Posterior vena cava (tissue), 2 donors: ENCODE measurements at places on chromosomes 5 and 9. TPM values are rescaled to one million over a fixed set of nuclear protein-coding genes. Genes with fewer than 3 reads are reported as not detected.
A peak's percentile ranks its signal among the peaks of the same experiment; 100 is the strongest.

DNA sequence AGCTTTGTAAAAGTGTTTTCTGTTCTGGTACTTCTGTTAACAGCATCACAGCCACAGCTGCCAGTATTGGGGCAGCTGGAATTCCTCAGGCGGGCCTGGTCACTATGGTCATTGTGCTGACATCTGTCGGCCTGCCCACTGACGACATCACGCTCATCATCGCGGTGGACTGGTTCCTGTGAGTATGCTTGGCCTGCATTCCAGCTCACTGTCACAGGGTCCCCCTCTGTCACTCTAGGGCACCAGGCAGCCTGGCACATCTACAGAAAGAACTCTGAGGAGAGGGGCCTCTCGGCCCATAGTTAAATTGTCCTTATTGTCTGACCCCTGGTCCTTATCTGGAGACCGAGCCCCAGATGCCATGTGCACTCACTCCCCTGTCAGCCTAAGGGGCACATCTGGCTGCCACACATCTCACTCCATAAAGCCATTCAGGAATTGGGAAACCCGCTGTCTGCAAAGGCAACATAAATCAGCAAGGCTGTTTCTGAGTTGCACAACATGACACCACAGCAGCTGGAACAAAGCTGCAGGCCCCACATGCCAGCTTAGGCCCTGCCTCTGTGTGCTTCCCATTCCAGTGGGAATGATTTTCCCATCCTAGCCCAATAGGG is 77.5 kb downstream of the SLC1A3 start:
- DNase-seq, result no peak

DNA sequence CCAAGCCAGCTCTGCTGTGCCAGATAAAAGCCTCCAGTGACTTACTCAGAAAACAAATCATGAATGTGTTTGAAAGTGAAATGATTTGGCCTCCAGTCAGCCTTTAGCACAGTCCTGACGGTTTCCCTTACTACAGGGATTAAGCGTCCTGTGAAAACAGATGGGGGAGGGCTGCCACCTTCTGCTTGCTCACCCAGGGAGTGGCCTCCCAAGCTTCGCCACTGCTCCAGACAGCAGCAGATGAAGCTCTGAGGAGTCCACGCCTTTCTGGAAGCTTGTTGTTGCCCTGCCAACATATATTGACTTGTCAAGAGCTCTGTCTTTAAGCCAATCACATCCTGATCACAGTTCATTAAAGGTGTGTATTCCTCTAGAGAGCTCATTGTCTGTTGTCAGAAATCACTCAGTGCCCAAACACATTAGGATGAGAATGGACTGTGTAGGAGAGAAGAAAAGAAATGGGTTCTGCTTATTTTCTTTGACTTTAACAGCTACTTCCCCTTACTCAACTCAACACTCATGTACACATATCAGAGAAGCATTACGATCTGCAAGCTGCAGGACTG is 4.9 kb upstream of the FYB1 start:
- DNase-seq, result peak; percentile 81

DNA sequence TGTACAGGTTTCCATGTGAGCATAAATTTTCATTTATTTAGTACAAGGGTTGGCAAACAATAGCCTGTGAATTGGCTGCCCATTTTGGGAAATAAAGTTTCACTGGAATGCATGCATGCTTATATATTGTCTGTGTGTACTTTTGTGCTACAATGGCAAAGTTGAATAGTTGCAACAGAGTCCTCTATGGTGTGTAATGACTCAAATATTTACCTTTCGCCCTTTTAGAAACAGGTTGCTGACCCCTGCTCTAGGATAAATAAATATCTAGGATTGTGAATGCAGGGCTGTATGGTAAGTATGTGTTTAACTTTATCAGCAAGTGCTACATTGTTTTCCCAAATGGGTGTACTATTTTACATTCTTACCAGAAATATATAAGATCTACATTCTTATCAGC is 47.2 kb downstream of the XRCC4 start:
- no peak for DNase-seq

GRCh38 chr9:37908283-37908682 is 4.4 kb upstream of the SLC25A51 start:
- no peak for DNase-seq

DNA sequence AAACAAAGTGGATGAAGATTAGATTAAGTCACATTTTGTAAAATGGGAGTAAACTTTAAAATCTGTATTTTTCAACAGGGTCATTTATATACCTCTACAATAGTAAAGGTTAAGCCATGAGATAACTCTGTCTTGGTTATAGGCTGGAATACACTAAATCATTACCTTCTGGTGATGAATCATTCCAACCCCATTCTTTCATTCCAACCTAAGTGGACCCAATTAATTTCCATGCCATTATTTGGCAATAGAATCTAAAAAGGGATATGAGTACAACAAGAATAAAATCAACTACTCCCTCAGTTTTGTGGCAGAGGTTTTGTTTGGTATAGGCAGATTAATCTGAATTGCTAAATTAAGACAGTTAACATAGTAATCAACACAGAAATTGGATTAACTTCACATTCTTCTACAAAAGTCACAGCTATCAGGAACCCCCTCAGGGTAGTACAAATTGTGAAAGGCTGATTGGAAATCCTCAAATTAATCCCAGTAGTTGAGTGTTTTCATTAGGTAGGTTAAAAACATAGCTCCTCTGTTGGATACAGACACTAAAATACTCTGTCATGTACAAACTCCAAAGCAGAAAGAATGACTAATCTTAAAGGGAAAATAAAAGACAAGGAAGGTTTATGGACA is 54.2 kb downstream of the ELAVL2 start:
- no peak for DNase-seq

GRCh38 chr9:36818242-36818938 is 215.7 kb downstream of the PAX5 start:
- DNase-seq, result no peak

DNA sequence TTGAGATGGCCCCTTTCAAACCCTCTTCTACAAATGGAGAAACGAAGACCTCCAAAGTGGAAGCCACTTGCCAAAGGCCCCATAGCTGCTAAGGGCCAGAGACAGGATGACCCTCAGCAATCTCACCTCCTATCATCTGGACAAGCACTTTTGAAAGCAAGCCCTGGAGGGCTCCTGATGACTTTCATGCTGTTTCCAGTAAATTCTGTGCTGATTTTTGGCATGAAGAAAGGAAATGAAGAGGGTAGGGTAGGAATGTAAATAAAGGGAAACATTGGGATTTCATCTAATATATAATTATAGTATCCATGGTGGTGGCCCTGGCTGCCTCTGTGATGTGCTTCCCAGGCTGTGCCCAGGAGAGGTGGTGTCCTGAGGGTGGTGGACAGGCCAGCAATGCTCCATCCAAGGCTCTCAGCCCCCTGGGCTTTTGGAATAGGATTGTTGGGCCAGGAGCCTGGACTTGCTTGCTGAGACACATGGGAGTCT is 208.0 kb upstream of the TRIM32 start:
- DNase-seq, result no peak

GRCh38 chr9:99606957-99607356 is 214.7 kb upstream of the NR4A3 start:
- no peak for DNase-seq

- no peak for DNase-seq
These were observed 23.0 kb upstream of the FOXI1 start for GRCh38 chr5:170082701-170083100.

- DNase-seq, result peak; percentile 36
These were observed 19.9 kb downstream of the TBC1D9B start for GRCh38 chr5:179887802-179888201.

- DNase-seq, result no peak
These were observed 665 bp upstream of the LVRN start for GRCh38 chr5:115961381-115962238.

- no peak for DNase-seq
These were observed 464.5 kb downstream of the ICE1 start for GRCh38 chr5:5886812-5887486.

DNA sequence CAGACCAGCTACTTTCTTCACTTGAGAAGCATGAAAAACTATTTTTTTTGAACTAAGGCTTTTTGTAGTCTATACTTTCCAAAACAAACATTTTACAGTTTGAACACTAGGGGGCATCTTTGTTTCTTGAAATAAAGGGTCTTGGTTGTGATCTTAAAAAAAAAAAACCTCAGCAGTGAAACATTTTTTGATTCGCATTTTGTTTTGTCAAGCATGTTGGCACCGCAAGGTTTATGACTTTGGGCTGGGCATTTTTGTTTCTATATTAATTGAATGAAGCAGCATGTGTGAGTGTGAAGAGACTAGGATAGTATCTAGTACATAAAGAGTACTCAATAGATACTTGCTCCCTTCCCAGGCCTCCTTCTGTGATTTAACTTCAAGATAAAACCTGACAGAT is 31.6 kb upstream of the ACOT12 start:
- no peak for DNase-seq

DNA sequence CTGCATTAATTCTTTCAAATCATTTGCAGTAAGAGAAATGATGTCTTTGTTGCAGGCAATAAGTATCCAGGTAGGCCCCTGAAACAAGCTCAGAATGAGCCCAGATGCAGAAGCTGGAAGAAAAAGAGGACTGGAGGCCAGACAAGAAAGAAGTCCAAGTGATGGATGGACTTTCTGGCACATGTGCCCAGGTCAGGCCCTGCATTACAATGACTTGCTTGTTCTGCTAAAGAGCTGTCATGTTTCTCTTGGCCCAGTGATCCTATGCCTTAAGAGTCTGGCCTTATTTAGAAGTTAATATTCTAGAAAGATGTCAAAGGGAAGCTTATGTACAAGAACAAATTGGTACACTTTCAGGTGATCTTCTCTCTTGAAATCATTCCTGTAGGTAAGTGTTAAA is 64.8 kb downstream of the DPYSL3 start:
- DNase-seq, result no peak

GRCh38 chr9:16505199-16505598 is 365.3 kb downstream of the BNC2 start:
- no peak for DNase-seq

- peak; percentile 52 for DNase-seq
These were observed 142.8 kb downstream of the GADD45G start for GRCh38 chr9:89747596-89747995.

DNA sequence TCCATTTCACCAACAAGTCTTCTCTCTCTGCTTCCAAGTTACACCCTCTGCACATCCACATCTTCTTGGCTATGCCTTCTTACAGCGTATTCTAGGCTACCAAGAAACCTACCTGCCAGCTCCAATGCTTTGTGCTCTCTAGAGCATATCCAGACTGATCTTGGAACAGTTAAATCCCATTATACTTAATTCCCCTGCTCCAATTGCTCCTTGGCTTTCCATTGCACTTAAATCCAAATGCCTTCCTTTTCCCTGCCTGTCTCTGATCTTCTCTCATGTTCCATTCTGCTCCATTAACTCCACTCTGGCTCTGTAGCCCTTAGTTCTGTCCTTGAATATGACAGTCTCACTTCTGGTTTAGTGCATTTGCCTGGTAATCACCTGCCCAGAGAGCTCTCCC is 322.4 kb downstream of the LRRC70 start:
- DNase-seq, result no peak

- DNase-seq, result no peak
These were observed 306.9 kb upstream of the C9orf72 start for GRCh38 chr9:27880156-27880555.

- DNase-seq, result no peak
These were observed 246.5 kb downstream of the PCSK5 start for GRCh38 chr9:76136986-76137385.

DNA sequence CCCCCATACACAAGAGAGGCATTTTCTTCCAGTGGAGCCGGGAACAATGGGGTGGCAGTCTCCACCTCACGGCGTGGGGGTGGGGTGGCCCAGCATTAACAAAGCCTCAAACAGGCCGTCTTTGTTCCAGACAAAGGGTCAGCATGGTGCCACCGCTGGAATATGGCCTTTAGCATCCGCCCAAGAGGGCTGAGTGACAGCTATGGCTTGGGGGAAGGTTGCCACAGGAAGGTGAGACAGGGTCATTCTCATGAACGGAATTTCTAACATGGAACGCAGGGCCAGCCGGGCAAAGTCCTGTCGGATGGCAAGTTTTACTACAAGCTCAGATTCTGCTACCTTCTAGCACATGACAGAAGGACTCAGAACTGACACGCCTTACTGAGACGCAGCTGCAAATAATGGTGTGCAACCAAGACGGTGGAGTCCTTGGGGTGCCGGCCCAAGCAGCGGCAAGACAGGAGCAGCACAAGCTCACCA is 64.0 kb downstream of the OTULIN start:
- DNase-seq, result no peak

- no peak for DNase-seq
These were observed 343.9 kb upstream of the CLINT1 start for GRCh38 chr5:158202801-158203200.

- no peak for DNase-seq
These were observed 7.2 kb upstream of the SLC31A2 start for GRCh38 chr9:113143432-113144227.

- DNase-seq, result no peak
These were observed 64.5 kb downstream of the SEC61B start for GRCh38 chr9:99286536-99286935.

DNA sequence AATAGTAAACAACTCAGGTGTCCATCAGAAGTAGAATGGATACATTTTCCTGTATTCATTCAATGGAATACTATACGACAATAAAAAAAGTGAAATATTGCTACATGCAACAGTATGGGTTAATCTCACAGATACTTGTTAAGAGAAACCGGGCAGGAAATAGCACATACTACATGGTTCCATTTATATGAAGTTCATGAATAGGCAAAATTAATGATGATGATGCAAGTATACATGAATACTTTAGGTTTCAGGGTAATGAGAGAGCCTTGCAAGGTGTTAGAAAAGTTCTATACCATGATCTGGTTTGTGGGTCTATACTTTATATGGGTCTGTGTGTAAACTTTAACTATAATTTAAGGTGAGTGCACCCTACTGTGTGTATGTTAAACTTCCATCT is 390.4 kb downstream of the ADGRV1 start:
- DNase-seq, result no peak

DNA sequence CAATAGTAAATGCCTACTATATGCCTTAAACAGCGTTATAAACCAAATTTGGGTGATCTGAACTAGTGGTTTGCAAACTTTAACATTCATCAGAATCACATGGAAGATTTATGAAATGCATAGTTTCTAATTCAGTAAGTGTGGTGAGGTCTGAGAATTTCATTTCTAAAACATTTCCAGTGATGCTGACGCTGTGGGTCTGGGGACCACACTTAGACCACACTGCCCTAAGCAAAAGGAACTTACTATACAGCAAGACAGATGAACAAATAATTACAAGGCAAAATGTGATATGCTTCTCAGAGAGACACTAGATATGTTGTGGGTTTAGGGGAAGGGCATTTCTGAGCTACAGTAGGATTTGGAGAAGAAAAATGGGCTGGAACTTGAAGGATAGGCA is 72.6 kb downstream of the OXCT1 start:
- no peak for DNase-seq

WNT8A gene
- total RNA-seq, result not detected

SFXN1 gene
- 17.5 TPM for total RNA-seq

CORO2A gene
- total RNA-seq, result 1.2 TPM

TEX48 gene
- not detected for total RNA-seq

PGM5 gene
- 226 TPM for total RNA-seq

ASPN gene
- 22.5 TPM for total RNA-seq

PCDHGB4 gene
- 4.8 TPM for total RNA-seq

CER1 gene
- total RNA-seq, result not detected

ORM2 gene
- total RNA-seq, result not detected

PCDHGA6 gene
- total RNA-seq, result 7.9 TPM

ARHGEF39 gene
- 0.29 TPM for total RNA-seq

ZNF883 gene
- 3.2 TPM for total RNA-seq

NANS gene
- 31.9 TPM for total RNA-seq

KIAA0825 gene
- 4.8 TPM for total RNA-seq

C5orf63 gene
- total RNA-seq, result 4.2 TPM

MPDZ gene
- total RNA-seq, result 63.3 TPM

ADAMTSL2 gene
- total RNA-seq, result 11.3 TPM

OTULINL gene
- total RNA-seq, result 13.7 TPM
